ENCODE measurements at places on chromosomes 2 and 18.

GRCh38 chr2:134682726-134683125 lies 36.1 kb downstream of the TMEM163 start:
- no peak for DNase-seq

DNA sequence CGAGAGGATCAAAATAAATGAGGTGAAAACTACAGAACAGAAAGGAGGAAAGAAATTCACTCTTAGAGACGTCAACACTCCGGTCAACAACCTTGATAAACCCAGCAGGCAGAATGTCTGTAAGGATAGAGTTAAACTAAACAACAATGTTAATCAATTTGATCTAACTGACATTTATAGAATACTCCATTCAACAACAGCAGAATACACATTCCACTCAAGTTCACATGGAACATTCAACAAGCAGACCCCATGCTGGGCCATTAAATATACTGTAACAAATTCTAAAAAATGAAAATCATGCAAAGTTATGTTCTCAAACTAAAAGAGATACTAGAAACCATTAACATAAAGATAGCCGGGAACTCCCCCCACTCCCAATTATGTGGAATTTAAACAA lies 41.8 kb downstream of the FAM210A start:
- DNase-seq, result no peak

GRCh38 chr18:48100165-48100575 lies 169.7 kb upstream of the SMAD2 start:
- DNase-seq, result no peak

DNA sequence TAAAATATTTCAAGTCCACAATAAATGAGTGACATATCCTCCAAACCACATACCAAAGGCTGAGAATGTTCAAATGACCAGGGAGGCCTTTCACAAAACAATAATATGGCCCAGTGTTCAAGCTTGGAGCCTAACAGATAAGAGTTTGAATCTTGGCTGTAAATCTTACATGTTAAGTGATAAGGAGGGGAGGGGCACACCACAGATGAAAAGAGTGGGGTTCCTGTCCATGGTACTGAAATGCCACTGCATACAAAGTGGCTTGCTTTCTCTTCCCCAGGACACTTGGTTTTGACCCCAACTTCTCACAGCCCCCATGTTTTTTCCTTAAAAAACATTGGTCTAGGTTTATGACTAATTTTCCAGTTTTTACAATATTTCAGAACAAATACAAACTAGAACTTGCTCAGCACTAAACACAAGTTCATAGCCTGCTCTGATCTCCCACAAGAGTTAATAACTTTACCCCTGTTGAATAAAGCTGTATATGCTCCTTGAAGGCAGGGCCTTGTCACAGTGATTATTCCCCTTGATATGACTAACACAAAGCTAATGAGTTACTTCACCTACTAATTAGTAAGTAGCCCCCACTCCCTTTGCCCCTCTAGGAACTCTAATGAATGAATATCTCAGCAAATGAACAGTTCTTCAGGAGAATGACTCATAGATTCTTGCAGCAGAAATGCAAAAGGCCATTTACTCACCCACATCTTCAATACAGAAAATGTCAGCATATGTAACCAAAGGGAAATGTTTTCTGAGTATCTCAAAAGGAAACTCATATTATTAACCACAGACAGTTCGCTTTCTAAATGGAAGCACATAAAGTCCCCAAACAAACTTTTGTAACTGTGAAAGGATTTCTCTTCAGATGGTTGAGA lies 142.2 kb downstream of the SATB2 start:
- no peak for DNase-seq

DNA sequence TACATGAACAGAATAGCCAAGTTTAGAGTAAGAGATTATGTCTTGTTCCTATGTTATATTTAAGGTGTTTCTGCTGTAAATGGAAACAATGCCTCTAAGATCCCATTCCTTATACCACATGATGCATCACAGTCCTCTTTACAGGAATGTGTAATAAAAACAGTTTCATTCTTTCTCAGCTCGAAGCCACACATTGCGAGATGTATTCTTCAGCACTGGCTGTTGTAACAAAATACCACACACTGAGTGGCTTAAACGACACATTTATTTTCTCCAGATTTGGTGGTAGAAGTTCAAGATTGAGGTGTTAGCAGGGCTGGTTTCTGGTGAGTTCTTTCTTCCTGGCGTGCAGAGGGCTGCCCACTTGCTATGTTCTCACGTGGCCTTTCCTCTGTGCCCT lies 246.2 kb downstream of the SOCS6 start:
- no peak for DNase-seq

DNA sequence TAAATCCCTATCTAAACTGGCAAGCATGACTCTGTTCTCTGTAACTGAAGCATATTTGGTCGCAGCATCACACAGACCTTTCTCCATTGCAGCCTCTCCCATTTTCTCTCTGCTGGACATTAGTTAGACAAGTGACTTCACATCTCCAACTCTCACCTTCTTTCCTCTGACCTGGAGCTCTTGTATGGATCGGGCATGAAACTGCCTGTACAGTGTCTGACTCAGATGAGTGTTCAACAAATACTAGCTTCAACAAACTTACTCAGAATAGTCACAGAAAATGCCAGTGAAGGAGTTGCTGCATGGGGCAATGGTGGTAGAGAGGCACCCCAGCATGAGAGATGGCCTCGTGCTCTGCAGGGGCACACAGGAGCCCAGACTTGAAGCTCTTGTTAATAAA lies 104.7 kb upstream of the COPS8 start:
- no peak for DNase-seq

DNA sequence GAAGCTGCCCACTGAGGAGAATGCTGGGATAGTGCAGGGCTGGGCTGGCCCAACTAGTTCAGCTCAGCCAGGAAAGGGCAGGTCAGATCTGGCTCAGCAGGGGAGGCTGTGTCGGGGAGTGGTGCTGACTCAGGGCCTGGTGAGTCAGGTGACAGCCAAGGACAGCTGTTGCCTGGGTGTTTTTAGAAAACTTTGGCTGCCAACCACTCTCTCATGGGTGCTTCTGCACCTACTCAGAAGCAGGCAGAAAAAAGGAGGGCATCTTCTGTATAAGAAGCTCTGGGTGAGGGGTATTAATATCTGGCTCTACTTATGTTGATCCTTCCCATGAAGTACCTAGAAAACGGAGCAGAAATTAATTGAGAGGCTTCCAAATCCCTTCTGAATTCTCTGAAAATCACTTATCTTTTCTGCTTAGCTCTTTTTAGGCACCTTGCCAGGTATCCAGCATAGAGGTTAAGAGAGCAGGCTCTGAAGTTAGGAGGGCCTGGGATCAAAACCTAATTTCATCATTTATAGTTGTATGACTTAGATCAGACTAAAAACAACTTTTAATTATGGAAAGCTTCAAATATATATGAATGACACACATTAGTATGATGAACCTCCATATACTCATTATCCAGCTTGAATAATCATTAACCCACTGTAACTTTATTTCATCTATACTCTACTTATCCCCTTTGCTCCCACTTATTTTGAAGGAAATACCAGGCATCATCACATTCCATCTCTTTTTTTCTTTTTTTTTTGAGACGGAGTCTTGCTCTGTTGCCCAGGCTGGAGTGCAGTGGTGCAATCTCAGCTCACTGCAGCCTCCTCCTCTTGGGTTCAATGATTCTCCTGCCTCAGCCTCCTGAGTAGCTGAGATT lies 15.5 kb upstream of the RAB10 start:
- peak; percentile 70 for DNase-seq

DNA sequence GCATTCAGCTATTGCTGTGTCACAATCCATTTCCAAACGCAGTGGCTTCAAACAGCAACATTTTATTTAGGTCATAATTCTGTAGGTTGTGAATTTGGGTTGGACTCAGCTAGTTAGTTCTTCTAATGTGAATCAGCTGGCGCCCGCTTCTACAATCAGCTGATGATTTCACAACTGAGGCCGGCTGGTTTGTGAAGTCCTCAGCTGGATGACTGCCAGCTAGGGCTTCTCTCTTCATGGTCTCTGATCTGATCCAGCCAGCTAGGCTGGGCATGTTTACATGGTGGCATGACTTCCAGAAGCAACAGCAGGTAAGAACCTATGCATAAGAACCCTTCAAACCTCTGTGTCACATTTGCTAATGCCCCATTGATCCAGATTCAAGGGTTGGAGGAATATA lies 172.0 kb downstream of the SLC4A10 start:
- no peak for DNase-seq

GRCh38 chr18:78732273-78733210 lies 247.1 kb upstream of the SALL3 start:
- no peak for DNase-seq

DNA sequence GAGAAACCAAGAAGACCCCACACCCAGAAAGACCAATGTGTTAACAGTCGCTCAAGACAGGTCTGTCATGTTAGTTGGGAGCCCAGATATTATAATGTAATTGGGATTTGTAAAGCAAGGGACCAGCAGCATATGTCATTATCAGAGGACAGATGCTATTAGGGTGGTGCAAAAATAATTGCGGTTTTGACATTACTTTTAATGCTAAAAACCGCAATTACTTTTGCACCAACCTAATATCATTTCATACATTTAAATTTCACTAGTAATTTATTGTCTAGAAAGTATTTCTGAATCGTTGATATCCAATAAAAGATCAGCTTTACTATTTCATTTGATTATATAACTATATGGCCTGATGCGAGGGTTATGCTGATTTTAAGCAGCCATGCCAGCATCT lies 131.2 kb downstream of the TTN start:
- no peak for DNase-seq

- DNase-seq, result peak; percentile 4
These were observed 2.3 kb downstream of the ZNF513 start for GRCh38 chr2:27378096-27378808.

- DNase-seq, result no peak
These were observed 558.0 kb downstream of the STK39 start for GRCh38 chr2:167689444-167689843.

GRCh38 chr2:23489471-23490322 lies 104.7 kb downstream of the KLHL29 start:
- DNase-seq, result no peak

GRCh38 chr18:3652380-3653262 lies 202.6 kb downstream of the TGIF1 start:
- peak; percentile 66 for DNase-seq

- DNase-seq, result no peak
These were observed 444.6 kb downstream of the RIT2 start for GRCh38 chr18:42670860-42671259.

- no peak for DNase-seq
These were observed 10.9 kb downstream of the APCDD1 start for GRCh38 chr18:10465174-10465939.

DNA sequence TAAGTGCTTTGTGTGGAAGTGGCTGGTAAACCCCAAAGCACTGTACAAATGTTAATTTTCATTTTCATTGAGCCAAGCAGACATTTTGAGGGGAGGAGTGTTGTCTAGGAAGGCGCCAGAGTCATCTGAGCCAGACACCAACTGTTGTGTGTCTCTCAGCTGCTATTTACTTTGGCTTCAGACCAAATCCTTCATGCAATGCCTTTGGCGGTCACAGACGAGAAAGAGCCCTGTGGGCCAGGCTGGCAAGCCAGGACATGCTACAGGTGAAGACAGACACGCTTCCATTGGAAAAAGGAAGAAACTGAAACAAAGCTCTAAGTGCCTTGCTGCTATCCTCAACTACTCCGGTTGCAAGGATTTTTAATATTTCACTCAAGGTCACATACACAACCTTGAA lies 115.4 kb upstream of the CDC42EP3 start:
- no peak for DNase-seq

DNA sequence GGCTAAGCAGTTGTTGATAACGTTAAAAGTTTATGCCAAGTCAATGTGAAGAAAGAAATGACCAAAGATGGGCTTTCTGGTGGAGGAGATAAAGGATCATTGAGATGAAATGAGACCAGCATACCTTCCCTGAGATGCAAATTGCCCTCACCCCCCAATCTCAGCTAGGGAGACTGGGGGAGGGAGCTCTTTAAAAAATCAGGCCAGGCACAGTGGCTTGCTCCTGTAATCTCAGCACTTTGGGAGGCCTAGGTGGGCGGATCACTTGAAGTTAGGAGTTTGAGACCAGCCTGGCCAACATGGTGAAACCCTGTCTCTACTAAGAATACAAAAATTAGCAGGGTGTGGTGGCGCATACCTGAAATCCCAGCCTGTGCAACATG lies 30.9 kb upstream of the KCMF1 start:
- no peak for DNase-seq

DNA sequence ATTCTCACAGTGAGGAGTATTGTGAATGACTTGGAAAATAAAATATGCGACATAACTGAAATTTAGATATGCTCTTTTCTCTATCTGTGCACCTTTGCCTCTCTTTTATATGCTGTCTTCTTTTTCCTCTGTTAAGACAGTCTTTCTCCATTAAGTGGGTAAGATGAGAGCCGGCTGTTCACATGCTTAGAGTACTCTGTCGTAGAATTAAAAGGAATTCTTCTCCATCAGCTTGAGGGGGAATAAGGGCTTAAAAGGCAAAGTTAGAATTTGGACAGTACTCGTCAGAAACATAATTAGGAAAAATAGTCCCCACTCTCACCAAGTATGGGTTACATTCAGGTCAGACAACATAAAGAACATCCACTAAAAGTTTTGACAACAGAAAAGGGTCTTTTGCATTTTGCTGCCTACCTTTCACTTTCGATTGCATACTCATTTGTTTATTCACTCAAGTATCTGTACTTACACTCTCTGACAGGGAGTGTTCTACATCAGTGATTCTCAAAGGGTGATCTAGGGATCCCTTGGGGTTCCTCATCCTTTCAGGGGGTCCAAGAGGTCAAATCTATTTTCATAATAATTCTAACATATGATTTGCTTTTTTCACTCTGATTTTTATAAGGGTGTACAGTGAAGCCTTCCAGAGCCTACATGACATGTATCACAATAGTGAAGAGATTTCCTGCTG lies 48.0 kb downstream of the ARHGAP15 start:
- DNase-seq, result no peak

GRCh38 chr2:69076601-69077000 lies 63.6 kb downstream of the ANTXR1 start:
- no peak for DNase-seq

DNA sequence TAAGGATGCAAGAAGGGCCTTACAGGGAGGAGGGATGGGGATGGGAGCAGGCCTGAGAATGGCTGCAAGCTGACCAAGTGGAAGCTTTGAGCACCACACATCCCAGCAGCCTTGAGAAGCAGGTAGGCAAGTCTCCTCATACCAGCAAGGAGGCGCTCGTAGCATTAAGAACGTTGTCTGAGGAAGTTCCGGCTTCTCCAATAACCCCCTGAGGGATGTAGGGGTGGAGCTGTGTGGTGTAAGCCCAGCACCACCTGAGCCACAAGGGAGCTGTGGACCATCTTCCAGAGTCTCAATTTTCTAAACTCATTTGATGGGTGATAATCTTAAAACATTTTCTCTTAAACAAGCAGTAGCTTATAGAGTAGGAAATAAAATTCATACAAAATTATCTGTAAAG lies 50.6 kb downstream of the ST3GAL5 start:
- DNase-seq, result no peak

- DNase-seq, result no peak
These were observed 336.8 kb downstream of the RBM43 start for GRCh38 chr2:150924878-150925277.

DNA sequence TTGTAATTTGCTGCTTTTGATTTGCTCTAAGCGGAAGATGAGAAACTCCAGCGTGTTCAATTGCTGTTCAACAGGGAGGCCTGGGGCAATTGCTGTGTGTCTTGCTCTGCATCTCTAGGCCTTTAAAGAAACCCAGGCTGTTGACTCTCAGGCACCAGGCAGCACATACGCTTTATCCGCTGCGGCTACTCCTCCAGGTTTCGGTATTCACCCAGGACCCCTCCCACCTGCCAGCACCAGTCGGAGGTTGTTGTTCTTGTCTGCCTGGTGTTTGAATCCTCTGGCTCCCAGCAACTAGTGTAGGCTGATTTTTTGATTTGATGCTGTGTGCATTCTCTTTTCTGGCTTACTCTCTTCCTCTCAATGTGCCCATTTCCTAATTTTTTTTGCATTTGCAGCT lies 383.1 kb downstream of the TSN start:
- no peak for DNase-seq

Data from T1000 (cell line).